Activated effector memory CD4-positive, alpha-beta T cell treated with anti-CD3 and anti-CD28 coated beads, Interleukin-2, amount 50 U/mL, for 16 hours (primary cell): ENCODE measurements at places on chromosomes 16 and 17.
A peak's percentile ranks its signal among the peaks of the same experiment; 100 is the strongest.

DNA sequence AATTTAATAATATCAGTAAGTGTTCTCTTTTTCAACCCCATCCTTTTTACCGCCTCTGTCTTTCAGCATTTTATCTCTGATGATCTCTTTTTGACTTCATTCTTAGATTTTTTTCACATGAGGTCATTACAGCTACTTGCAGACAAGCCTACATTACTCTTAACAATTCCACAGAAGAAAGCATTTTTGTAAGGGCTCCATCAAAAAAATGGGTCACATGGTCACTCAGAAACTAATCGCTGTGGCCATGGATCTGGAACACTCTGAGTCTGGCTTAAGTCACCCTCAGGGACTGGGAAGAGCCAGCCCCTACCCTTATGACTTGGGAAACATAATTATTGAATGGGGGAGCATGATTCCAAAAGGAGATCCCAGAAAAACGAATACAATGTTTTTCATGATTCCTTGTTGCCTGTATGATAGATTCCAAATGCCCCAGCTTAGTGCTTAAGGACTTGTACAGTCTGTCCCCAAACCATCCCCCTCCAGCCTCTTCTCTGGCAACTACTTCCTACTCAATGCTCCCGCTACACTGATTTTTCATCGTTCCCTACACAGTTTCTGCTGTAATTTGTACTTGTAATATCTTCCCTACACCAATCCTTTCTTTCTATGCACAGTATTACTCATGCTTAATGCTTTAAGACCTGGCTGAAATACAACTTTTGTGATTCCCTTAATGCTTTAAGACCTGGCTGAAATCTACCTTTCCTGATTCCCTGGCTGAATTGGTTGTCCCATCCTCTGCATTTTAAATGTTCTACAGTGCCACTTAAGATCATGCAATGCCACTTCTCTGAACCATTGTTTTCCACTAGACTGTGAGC, 457.8 kb downstream of the HS3ST4 start:
- DNase-seq = no peak

- DNase-seq = no peak
These were observed 5.2 kb downstream of the EVI2B start for GRCh38 chr17:31308372-31309334.

GRCh38 chr17:77778636-77779489, 179.6 kb upstream of the TNRC6C start:
- no peak for DNase-seq

DNA sequence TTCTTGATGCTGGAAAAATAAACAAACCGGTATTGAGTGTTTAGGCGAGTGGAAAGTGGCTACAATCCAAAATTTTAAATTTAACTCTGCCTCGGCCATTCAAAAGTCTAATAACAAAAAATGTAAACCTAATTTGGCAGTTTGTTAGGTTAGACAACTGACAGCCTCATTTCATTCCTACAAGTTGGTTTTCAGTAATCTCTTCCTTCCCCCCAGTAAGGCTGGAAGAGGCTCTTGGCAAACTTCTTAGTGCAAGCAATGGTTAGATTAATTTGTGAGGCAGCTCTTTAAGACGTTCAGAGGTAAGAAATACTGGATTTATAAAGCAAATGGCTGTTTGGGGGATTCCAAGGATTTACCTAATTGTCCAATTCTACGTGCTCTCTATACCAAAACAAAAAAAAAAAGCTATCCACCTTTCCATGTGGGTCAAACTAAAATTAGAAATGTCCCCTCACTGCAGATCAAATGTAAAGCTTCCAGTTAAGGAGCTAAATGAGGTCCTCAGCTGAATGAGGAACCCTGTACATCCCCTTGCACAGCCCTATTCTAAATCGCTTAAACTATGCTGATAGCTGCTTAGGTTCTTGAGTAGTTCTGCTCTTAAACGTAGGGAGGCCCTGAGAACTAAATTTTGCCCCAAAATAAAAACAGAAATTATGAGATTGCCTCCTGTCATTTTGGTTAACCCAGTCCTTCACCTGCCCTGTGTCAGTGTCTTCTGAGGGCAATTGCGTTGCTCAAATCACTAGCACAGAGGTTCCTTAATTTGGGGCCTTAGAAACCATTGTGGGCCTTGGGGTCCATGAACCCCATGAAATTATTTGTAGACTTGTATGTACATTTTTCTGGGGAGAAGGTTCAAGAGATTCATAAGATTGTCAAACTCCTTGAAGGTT, 2.9 kb downstream of the HEXIM1 start:
- DNase-seq = no peak

DNA sequence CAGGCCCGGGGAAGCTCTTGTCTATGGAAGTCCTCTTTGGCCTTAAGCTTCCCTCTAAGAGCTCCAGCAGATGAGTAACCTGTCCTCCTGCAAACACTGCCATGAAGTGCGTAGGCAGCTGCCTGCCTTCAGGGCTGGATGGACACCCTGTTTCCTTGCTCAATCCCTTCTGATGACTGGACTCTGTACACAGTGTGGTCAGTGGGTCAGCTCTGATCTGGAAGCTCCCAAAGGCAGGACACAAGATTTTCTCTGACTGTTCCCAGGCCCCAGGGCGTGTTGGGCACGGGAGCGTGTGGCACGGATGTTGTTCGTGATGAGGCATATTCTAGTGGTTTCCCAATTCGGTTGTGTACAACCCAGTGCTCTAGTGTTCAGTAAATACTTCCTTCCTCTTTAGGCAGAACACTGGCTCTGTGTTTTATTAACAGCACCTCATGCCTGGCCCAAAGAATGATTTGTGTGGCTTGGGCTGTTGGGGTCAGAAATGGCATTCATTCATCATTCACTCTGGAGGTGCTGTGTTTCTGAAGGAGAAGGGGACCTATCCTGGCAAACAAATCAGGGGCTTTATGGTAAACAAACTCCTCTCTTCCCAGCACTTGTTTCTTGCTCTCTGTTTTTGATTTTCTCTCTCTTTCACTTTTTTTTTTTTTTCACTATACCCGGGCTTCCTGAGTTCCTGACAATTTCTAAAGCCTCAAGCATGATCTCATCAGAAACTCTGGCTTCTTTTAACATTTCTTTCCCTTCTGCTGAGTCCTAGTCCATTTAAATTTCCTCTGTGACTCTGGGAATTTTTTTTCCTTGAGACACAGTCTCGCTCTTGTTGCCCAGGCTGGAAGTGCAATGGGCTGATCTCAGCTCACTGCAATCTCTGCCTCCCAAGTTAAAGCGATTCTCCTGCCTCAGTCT, 12.0 kb upstream of the RNF157 start:
- DNase-seq = peak; percentile 71

GRCh38 chr17:29838961-29839360, 91.1 kb downstream of the SSH2 start:
- DNase-seq = no peak

DNA sequence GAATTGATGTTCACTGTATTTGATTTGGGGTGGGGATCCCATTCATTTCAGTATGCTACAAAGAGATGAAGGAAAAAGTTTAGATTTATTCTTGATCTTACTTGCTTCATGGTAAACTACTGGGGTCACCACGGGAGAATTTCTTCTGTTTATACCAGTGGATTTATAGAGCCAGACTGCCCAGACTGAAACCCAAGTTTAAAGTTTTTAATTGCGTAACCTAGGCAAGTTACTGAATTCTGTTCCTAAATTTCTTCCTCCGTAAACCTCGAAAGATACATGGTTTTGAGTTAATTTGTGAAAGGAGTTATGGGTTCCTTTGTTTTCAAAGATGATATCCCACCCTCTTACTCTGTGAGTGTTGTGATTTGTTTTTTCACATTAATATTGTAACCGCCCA, 26.4 kb downstream of the PIGL start:
- DNase-seq = no peak

GRCh38 chr16:87060034-87060986, 256.9 kb downstream of the C16orf95 start:
- DNase-seq = peak; percentile 13

DNA sequence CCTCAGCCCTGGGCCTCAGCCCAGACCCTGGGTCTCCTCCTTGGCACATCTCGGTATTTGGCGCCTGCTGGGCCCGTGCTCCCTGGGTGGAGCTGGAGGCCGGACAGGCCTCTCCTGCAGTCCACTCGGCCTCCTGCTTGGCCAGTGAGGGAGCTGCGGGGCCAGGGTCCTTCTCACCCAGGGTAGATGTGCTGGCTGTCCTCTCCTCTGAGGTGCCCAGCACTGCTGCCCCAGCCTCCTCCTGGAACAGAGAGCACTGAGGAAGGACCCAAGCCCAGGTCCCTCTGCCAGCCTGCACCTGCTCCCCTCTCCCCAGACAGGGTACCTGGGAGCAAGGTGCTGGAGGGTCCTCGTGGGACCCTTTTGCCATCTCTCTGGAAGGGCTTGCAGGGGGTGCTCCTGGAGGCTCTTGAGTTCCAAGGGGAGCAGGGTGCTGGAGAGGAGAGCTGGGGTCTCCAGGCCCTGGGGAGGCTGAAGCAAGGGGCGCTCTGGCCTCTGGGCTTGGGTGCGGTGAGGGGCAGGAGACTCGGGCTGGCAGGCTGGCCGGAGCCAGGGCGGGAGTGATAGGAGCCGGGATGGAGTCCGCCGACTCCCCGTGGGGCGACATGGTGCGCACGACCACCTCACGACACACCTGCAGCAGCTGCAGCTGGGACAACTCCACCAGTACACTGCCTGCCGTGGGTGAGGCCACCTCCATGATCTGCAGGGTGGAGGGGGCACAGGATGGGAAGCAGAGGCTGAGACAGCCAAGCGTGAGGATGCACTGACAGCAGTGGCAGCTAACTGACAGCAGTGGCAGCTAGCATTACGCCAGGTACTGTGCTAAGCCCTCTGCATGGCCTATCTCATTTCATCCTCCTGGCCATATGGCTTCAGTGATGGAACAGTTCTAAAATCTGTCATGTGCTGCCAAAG, 17.8 kb downstream of the TSPOAP1 start:
- no peak for DNase-seq

DNA sequence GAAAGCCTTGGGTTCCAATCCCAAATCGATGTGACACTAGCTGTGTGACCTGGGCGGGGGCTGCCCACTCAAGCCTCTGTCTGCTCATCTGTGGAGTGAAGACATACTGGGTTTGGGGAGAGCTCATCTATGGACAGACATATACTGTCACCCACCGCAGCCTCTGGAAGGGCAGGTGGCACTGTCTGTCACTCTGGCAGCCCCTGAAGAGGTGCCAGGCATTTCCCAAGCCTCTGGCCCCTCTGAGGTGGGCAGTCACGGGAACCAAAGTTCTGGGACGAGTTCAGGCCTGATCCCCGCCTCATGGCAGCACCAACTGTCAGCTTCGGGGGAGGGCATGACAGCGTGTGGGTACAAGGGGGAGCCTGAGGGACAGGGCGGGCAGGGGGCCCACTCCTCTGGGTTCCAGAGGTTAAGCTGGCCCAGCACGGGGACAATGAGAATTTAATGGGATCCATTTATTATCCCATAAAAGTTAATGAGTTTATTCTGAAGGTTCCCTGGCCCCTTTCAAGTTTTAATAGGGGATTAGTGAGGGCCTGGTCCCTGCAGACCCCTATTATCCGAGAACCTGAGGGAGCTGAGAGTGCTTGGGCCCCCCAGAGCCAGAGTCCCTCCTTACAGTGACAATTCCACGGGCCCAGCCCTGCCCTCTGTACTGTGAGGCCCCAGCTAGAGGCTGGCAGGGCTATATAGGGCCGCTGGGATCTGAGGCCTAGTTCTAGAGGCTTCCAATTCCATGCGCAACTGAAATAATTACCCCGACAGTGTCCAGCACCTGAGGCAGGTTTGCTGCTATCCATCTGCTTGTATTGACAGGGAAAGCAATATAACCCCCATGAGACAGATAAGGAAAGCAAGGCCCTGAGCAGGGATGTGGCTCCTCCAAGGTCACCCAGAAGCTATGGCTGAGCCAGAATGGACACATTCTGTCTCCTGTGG, 18.8 kb downstream of the SEZ6 start:
- no peak for DNase-seq

DNA sequence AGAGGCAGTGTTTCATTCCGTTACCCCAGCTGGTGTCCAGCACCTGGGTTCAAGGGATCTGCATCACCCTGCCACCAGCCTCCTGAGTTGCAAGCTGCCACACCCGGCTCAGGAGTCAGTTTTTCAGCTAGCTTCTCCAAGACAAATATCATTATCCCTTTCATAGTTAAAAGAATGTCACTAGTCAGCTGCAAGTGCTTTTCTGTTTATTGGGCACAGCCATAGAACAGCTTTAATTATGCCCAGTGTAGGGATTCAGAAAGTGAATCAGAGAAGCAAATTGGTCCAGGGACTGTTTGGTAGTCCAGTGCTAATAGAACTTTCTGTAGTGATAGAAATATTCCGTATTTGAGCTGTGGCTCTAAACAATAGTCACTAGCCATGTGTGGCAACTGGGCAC, 2.9 kb upstream of the AOC3 start:
- DNase-seq = no peak

DNA sequence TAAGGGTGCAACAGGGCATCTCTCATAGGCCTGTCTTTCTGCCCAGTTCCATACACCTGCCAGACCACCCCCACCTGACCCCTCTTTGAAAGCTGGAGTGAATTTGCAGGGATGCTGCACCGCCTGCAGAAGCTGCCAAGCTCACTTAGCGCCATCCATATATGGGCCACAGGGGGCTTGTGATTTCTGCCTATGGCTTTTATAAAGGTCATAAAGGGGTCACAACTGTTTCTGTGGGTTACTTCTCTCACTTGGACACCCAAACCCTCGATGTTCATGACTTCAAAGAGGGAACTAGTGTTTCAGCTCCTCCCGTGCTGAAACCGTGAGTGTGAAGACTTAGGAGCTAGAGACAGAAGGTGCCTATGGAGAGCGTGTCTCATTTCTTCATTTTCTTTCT, 23.9 kb upstream of the MEAK7 start:
- no peak for DNase-seq

GRCh38 chr16:27703121-27703520, 153.2 kb downstream of the KATNIP start:
- DNase-seq = no peak

- DNase-seq = no peak
These were observed 656 bp downstream of the VMO1 start for GRCh38 chr17:4785311-4786105.

- no peak for DNase-seq
These were observed 5.0 kb upstream of the KCNJ18 start for GRCh38 chr17:21687136-21687953.

- DNase-seq = no peak
These were observed 64.2 kb downstream of the STH start for GRCh38 chr17:46063241-46063640.

DNA sequence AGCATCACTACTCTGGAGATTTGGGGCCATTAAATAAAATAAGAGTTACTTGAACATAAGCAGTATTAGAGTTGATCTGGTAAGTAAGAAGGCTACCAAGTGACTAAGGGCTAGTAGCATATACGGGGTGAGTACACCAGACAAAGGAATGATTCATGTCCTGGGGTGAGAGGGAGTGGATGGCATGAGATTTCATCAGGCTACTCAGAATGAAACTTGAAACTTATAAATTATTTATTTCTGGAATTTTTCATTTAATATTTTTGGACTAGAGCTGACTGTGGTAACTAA, 2.3 kb downstream of the SLFN5 start:
- no peak for DNase-seq

GRCh38 chr17:28563475-28563874, 7.8 kb downstream of the PIGS start:
- DNase-seq = no peak

GRCh38 chr17:1275962-1276736, 3.3 kb upstream of the TRARG1 start:
- DNase-seq = peak; percentile 90
